ENCODE measurements at places on chromosomes 5 and 9.

DNA sequence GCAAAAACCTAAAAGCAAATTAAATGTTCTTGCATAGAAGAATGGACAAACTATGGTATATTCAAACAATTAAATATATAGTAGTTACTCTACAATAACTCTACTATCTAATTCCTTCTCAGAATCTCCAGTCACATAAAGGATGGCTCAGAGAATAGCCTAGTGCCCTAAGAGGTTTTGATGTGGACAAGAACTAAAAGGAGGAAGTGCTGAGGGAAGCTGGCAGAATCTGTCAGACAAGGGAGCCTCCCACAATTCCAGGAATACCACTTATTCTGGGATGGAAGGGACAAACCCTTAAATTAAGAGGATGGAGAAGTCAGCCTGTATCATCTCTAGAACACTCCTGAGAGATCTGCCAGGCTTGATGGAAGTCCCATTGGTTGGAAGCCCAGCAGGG is 30.4 kb downstream of the TNFSF8 start:
- DNase-seq: no peak

GRCh38 chr9:73916016-73916673 is 581.0 kb upstream of the RORB start:
- no peak for DNase-seq

GRCh38 chr9:131635892-131636291 is 90.6 kb downstream of the PRRT1B start:
- DNase-seq: no peak

DNA sequence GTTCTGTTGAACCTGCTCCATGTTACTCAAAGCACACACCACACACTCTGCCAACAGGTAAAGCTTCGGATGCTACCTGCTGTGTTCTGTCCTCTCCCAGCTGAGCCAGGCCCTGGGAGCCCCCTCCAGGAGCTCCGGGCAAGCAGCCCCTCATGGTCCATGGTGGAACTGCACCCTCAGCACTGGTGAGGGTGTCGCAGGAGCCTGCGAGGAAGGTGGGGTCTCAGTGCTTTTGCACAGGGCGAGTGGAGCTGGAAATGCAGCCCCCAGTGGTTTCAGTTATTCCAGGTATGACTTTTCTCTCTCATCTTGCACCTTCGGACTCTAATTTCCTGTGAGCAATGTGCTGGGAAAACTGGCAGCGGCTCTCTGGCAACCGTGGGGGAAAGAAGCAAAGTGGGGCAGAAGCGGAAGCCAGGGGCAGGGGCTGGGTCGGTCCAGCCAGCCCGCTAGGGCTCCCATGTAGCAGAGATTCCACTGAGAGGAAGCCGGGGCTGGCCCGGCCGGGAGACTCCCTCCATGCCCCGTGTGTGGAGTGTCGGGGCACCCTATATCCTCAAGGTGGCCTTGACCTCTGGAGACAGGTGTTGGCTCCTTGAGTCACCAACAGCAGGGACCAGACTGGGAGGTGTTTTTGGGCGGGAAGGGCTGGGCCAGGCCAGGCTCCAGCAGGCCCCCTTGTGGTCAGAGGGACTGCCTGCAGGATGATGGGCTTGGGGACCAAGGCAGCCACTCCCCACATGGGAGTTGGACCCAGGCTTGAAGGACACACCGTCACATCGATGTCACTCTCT is 75.6 kb upstream of the PRSS3 start:
- DNase-seq: peak; percentile 31

- DNase-seq: no peak
Observed at GRCh38 chr9:135692410-135692809, 6.9 kb downstream of the SOHLH1 start.

GRCh38 chr9:107213080-107213479 is 70.0 kb upstream of the RAD23B start:
- DNase-seq: no peak

GRCh38 chr9:123615381-123615780 is 259.4 kb downstream of the CRB2 start:
- DNase-seq: no peak

DNA sequence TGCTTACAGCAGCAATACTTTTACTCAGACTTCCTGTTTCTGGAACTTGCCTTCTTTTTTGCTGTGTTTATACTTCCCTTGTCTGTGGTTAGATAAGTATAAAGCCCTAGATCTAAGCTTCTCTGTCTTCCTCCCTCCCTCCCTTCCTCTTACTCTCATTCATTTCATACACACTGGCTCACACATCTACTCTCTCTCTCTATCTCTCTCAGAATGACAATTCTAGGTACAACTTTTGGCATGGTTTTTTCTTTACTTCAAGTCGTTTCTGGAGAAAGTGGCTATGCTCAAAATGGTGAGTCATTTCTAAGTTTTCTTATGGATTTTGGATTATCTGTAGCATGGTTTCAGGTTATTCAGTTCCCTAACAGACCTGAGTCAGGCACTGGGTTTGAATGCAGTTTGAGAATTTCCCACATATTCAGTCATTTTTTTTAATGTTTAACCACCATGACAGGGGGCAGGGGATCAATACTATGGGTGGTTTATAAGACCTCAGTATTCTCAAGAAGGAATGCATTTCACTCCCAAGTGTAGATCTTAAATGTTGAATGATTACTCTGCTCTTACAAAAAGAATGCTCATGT is at the start of gene IL7R:
Gene IL7R (plus strand): TSS at position 127 of the 587 bp plus-strand sequence. CDS start 87 bp downstream, at position 214.
- DNase-seq: no peak

DNA sequence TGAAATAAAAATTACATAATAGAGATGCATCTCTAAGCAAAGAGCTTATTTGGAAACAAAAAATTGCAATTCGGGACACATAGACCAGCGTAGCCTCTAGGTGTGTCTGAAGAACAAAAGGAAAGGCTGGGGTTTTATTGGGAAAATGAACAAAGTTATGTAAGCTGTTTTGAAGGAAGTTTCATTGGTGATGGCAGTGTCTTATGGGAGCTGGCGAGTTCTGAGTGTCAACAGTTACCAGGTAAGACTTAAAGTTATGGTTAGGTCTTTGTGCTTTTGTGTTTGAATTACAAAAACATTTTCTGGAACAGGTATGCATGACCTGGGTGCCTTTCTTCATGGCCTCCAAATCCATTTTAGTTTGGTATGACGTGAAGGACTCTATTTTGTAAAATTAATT is 48.9 kb downstream of the SLC27A6 start:
- no peak for DNase-seq

- no peak for DNase-seq
Observed at GRCh38 chr5:77881528-77881927, 105.4 kb upstream of the TBCA start.

DNA sequence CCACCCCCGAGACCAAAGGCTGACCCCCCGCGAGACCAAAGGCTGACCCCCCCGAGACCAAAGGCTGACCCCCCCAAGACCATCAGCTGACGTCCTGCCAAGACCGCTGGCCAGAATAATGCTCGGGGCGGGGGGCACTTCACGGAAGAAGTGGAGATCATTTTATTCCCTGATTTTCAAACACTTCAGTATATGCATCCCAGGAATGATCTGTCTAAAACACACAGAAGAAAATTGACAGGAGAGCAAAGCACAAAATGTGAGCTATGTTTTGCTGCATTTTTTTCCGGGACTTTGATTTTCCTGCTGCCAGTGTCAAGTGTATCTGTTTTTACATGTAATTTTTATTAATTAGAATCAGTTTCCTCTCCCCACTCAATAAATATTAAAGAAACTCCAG is 67.1 kb downstream of the ADAMTS2 start:
- no peak for DNase-seq

DNA sequence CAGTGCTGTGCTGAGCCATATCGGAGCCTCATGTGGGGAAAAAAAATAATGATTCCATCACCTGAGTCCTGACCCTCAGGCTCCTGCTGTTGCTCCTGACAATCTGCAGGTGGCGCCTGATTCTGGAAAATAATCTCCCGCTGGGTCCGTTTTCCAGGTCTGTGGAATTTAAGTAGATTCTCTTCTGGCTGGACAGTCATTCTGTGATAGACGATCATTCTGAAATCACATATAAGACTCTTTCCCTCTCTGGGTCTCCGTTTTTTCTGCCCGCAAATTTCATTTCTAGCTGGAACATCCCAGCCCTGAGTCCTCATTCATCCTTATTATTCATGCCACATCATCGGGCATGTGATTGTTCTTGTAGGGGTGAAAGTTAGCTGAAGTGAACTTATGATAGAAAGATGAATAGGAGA is 22.1 kb upstream of the STXBP1 start:
- DNase-seq: peak; percentile 23

DNA sequence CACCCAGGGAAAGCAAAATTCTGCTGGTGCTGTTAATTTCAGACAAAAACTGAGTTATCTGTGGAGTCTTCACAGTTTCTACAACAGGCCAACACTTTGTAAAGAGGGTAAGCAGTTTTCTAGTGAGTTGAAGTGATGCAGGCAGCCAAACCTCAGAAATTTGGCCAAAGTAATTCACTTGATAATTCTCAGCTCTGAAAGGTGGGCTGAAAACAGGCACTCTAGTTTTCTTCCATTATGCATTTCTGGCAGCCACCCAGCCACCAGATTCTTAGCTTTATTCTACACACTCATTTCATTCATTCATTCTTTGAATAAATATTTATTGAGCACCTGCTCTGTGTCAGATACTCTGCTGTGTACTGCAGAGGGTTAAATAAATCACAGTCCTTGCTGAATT is 184.2 kb downstream of the RAB3C start:
- DNase-seq: no peak

DNA sequence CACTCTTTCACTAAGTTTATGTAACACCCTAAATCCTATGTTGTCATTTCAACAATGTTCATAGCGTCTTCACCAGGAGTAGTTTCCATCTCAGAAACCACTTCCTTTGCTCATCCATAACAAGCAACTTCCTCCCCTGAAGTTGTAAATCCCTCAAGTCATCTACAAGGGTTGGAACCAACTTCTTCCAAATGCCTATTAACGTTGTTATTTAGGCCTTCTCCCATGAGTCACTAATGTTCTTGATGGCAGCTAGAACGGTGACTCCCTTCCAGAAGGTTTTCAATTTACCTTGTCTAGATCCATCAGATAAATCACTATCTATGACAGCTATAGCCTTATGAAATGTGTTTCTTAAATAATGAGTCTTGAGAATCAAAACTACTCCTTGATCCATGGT is 73.3 kb upstream of the TARS1 start:
- DNase-seq: no peak

DNA sequence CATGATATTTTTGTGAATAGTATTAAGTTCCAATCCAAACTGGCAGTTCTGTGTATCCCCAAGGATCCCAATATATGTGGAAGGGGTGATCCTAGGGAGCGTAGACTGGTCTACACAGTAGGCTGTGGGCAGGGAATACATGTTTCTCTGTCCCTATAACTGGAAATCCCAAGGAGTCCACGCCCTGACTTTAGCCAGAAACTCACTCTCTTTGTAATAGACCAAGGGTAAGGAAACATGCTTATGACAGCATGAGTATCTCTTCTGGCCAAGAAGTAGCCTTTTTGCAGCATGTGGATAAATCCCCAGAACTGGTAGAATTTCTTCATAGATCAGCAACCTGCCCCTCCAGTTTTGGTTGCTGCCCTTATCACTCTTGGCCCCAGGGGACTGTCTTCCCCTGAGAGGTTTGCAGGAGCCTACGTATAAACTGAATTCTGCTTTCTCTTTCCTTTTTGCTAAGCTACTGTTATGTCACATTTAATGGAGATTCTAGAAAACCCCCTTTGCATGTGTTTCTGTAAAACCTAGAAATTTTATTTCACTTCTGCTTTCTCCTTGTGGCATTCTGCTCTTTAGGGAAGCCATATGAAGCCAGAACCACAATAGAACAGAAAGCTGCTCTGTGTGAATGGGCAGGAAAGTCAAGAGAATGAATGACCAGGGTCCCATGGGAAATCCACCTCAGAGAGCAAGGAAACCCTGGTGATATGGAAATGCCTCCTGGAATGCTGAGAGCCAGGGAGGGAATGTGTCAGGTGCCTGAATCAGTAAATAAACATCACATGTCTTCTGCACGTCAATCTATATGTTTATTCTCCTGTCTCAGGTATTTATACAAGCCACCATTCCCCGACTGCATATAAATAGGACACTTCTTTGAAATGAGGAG is 3.5 kb downstream of the IFNA2 start:
- DNase-seq: no peak

- DNase-seq: no peak
Observed at GRCh38 chr9:128372188-128372641, 1.0 kb downstream of the URM1 start.

GRCh38 chr5:139825690-139826089 is 30.1 kb downstream of the PSD2 start:
- DNase-seq: no peak

DNA sequence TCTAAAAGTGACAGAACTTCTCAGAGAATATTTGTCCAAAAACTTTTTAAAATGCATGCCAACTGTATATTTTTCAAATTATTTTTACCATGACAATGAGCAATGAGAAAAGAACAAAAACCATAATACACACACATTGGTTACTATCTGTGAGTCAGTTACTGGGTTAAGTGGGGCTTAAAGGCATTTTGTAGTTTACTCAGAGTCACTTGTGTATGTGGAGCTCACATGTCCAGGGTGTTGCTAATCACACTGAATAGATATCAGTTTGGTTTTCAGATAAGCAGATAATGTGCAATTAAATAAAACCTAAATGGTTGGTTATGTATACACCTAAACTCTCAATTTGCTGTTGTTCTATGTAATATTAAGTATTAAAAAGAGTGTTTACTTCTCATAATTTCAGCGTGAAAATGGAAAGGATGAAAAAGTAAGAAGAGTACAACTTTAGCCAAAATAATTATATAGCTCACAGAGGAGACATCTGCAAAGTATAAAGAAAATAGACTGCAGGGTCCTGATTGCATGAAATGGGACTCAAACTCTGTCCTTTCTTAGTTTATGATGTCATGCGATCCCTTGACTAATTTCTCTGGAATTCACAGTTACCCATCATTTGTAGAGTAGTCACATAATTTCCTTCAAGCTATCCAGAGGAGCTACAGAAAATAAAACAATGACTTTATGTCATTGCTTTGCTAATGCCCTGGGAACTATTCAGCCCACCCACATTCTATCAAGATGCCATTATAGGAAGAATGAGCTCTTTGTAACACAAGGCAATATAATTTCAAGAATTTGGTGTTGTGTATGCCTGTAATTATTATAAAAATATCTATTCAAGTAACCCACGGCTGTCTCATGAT is 388.0 kb upstream of the ZNF608 start:
- DNase-seq: no peak

DNA sequence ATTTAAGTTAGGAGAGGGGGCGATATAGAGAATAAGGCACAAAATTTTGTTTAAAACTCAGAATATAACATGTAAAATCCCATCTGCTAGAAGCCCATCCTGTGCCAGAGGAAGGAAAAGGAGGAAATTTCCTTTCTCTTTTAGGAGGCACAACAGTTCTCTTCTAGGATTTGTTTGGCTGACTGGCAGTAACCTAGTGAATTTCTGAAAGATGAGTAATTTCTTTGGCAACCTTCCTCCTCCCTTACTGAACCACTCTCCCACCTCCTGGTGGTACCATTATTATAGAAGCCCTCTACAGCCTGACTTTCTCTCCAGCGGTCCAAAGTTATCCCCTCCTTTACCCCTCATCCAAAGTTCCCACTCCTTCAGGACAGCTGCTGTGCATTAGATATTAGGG is 18.3 kb downstream of the MOCS2 start:
- DNase-seq: no peak

- DNase-seq: no peak
Observed at GRCh38 chr9:81814794-81815464, 113.3 kb upstream of the SPATA31D4 start.

Measured in activated gamma-delta T cell treated with Interleukin-2 at 50 U/mL for 16 hours (primary cell).